ENCODE measurements at places on chromosomes 3 and 15.
A peak's percentile ranks its signal among the peaks of the same experiment; 100 is the strongest.

DNA sequence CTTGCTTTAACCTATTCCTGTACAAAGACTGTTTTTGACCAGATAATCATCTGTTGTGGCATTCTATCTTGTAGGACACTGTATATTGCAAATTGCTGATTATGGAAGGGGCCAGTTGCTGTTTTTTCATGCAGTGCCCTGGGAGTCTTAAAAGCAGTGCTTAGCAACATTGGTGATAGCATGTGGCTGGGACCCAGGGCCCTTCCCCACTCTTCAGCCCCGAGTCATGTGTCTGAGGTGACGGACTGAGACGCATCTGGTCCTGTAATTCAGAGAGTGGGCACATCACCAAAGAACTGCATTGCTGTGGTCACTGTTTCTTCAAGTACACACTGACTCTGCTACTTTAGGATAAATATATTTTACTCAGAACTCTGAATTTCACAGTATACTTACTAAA, 63.4 kb downstream of the SNRK start:
- peak overlapping the region; percentile 78 for H3K27ac ChIP-seq
- no peak for DNase-seq
- H3K4me1 ChIP-seq = peaks cover 51% of the 10 kb centered on the region
- no peaks in the 10 kb centered on the region for H3K27me3 ChIP-seq

GRCh38 chr3:107810171-107811071, 280.4 kb downstream of the CD47 start:
- peaks cover 31% of the 10 kb centered on the region for H3K36me3 ChIP-seq
- no peak overlapping the region for H3K4me3 ChIP-seq
- no peaks in the 10 kb centered on the region for H3K27me3 ChIP-seq
- peaks cover 8% of the 10 kb centered on the region for H3K4me1 ChIP-seq

DNA sequence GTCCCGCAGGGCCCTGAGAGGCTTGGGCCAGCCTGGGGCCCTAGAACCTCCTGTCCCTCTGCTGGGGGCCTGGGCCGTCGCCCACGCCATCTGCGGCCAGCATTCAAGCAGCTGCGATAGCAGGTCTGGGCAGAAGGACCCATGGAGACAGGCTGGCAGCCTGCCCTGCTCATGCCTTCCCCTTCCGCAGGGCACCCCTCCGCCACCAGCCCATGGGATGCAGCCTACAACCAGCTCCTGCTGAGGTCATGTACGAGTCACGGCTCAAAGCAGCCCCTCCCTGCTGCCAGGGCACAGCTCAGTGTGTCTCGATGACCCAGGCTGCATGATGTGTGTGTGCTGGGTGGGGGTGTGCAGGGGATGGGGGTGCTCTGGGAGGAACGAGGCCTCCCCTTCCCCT, 27.8 kb downstream of the DUSP7 start:
- no peaks in the 10 kb centered on the region for H3K4me1 ChIP-seq
- H3K27me3 ChIP-seq = no peaks in the 10 kb centered on the region
- H3K36me3 ChIP-seq = peaks cover 2% of the 10 kb centered on the region
- H3K27ac ChIP-seq = no peak overlapping the region

GRCh38 chr3:17979911-17980310, 237.5 kb upstream of the TBC1D5 start:
- no peaks in the 10 kb centered on the region for H3K36me3 ChIP-seq
- H3K4me3 ChIP-seq = no peak overlapping the region
- H3K4me1 ChIP-seq = no peaks in the 10 kb centered on the region
- no peak overlapping the region for H3K27ac ChIP-seq

DNA sequence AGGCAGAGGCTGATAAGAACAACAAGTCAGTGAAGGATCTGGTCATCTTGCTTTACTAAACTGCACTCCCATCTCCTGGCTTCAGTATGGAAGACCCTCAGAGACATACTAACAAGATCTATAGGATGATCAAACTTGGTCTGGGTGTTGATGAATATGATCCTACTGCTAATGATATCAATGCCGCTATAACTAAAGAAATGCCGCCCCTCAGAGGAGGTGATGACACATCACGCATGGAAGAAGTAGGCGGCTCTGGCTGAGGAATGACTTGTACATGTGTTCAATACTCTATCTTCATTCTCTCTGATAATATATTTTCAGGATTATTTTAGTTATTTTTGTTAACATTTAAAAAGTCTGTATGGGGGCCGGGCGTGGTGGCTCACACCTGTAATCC, 17.5 kb upstream of the EIF2B5 start:
- H3K27me3 ChIP-seq = peaks cover 35% of the 10 kb centered on the region
- H3K4me1 ChIP-seq = no peaks in the 10 kb centered on the region
- H3K27ac ChIP-seq = no peak overlapping the region
- DNase-seq = no peak

DNA sequence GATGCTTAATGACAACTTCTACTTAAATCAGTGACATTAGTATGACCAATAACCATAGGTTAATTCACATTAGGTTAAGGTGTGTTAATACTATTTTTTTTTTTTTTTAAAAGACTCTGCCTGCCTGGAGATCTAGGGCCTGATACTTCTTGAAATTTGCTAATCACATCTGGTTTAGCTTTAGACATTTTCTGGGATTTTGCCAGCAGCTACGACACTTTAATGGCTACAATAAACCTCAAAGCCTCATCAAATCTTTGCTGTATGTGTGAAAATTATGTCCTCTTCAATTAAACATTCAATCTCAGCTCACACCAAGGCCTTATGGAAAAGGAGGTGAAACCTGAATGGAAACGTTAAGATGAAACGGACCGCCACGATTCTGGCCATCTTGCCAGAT, 167.9 kb downstream of the GREM1 start:
- DNase-seq = no peak
- H3K36me3 ChIP-seq = peaks cover 1% of the 10 kb centered on the region
- no peak overlapping the region for H3K4me3 ChIP-seq
- H3K4me1 ChIP-seq = no peaks in the 10 kb centered on the region
- H3K27me3 ChIP-seq = no peaks in the 10 kb centered on the region

DNA sequence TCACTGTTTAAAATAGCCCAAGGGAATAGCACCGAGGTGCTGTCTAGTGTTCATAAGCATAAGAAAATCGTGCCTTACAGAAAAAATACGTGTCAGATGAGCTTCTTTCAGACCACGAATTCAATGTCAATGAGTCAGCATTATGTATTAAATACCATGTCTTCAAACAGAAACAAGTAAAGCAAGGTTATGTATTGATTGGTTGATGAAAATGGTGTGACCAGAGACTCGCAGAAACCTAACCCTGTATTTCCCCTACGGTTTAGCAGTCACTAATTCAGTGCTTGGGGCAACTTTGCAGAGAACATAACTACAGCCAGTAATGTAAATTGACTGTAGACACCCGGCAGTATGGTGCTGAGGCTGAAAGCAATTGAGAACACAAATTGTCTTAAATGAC, 307.7 kb downstream of the IL5RA start:
- H3K27ac ChIP-seq = no peak overlapping the region
- no peaks in the 10 kb centered on the region for H3K4me1 ChIP-seq
- H3K36me3 ChIP-seq = no peaks in the 10 kb centered on the region
- no peak overlapping the region for H3K4me3 ChIP-seq
